ENCODE measurements at places on chromosomes 6 and 20. TPM values are rescaled to one million over a fixed set of nuclear protein-coding genes. Genes with fewer than 3 reads are reported as not detected.

The RGS19 gene
- 11.0 TPM for total RNA-seq

GRCh38 chr6:162636167-162636566 lies 91.4 kb downstream of the PRKN start:
- H3K4me1 ChIP-seq = no peaks in the 10 kb centered on the region
- no peaks in the 10 kb centered on the region for H3K27me3 ChIP-seq
- H3K27ac ChIP-seq = no peak overlapping the region

- H3K27ac ChIP-seq = no peak overlapping the region
- H3K36me3 ChIP-seq = no peaks in the 10 kb centered on the region
- H3K27me3 ChIP-seq = no peaks in the 10 kb centered on the region
- no peak overlapping the region for H3K4me3 ChIP-seq
- H3K4me1 ChIP-seq = peaks cover 42% of the 10 kb centered on the region
Measured at GRCh38 chr20:39108746-39109145, 146.6 kb downstream of the DHX35 start.

DNA sequence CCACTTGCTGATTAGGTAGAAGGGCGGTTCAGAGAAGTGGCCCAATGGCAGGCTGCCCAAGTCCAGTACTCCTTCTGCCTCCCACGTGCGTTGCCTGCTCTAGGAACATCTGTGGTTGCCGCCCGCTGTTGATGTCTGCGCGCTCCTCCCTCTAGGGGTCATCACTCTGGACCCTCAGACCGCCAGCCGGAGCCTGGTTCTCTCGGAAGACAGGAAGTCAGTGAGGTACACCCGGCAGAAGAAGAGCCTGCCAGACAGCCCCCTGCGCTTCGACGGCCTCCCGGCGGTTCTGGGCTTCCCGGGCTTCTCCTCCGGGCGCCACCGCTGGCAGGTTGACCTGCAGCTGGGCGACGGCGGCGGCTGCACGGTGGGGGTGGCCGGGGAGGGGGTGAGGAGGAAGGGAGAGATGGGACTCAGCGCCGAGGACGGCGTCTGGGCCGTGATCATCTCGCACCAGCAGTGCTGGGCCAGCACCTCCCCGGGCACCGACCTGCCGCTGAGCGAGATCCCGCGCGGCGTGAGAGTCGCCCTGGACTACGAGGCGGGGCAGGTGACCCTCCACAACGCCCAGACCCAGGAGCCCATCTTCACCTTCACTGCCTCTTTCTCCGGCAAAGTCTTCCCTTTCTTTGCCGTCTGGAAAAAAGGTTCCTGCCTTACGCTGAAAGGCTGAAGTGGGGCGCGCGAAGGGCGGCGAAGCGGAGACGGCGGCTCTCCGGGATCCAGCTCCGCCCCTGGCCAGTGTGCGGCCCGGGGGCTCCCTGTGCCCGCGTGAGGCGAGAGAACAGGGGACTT lies 8.5 kb downstream of the TRIM15 start:
- H3K27me3 ChIP-seq = peaks cover 100% of the 10 kb centered on the region
- peak overlapping the region; percentile 44 for H3K4me3 ChIP-seq
- no peak overlapping the region for H3K27ac ChIP-seq
- DNase-seq = peak; percentile 79
- no peaks in the 10 kb centered on the region for H3K36me3 ChIP-seq

- DNase-seq = no peak
- no peak overlapping the region for H3K27ac ChIP-seq
- H3K36me3 ChIP-seq = no peaks in the 10 kb centered on the region
- H3K4me3 ChIP-seq = no peak overlapping the region
- no peaks in the 10 kb centered on the region for H3K4me1 ChIP-seq
Measured at GRCh38 chr6:33854572-33855030, 50.8 kb upstream of the MLN start.

DNA sequence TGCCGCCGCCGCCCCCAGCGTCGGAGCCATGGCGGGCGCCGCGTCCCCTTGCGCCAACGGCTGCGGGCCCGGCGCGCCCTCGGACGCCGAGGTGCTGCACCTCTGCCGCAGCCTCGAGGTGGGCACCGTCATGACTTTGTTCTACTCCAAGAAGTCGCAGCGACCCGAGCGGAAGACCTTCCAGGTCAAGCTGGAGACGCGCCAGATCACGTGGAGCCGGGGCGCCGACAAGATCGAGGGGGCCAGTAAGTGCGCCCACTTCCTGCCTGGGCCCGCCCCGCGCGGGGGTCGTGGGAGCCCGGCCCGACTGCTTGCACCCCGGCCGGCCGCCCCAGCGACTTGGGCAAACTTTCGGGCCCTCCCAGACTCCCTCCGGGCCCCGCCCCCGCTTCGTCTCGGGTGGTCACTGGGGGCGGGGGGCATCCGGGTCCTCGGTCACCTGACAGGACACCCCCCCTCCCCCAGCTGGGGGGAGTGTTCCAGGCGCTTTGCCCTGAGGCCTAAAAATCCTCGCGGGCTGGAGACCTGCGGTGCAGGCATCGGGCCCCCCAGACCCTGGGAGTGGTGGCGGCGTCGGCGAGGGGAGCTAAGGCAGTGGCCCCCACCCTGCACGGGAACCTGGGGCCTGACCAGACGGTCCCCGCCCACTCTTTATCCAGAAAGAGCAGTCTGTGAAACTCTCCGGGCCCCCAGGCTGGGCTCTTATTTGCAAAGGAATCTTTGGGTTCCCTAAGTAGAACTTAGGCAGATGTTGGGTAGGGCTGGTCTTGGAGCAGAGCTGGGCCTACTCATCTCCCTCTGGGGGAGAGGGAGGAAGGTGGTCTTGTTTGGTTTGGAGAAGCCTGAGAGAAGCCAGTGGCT lies 501 bp downstream of the PLCG1 start:
- H3K4me3 ChIP-seq = peak overlapping the region; percentile 87
- no peaks in the 10 kb centered on the region for H3K36me3 ChIP-seq
- peak overlapping the region; percentile 97 for H3K27ac ChIP-seq
- peaks cover 11% of the 10 kb centered on the region for H3K27me3 ChIP-seq

DNA sequence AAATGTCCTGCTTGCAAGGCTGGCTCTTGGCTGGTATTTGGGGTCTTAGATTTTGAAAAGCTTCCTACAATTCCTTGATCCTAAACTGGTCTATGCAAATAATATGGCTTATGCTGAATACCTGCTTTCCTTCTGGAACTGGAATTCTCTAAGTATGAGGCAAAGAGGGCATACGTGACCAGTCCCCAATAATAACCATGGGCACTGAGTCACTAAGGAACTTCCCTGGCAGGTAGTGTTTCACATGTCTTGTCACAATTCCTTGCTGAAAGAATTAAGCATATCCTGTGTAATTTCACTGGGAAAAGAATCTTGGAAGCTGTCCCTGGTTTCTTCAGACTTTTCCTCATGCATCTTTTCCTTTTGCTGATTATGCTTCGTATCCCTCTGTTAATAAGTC lies 106.5 kb downstream of the MMS22L start:
- H3K36me3 ChIP-seq = peaks cover 25% of the 10 kb centered on the region
- no peak overlapping the region for H3K4me3 ChIP-seq

DNA sequence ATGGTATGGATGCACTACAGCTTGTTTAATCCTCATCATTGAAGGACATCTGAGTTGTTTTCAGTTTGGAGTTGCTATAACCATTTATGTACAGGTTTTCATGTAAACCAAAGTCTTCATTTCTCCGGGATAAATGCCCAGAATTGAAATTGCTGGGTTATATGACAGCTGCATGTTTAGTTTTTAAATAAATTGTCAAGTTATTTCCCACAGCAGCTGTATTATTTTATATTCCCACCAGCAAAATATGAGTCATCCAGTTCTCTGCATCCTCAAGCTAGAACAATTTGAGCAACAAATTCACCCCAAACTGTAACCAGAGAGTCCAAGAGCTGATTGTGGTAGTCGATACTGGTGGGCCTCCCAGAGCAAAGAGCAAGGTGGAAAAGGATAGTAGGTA lies 161.0 kb upstream of the PRND start:
- H3K36me3 ChIP-seq = no peaks in the 10 kb centered on the region
- H3K4me1 ChIP-seq = no peaks in the 10 kb centered on the region
- no peak overlapping the region for H3K27ac ChIP-seq
- DNase-seq = no peak
- H3K27me3 ChIP-seq = peaks cover 4% of the 10 kb centered on the region

GRCh38 chr6:33173535-33174180 lies 18.6 kb downstream of the COL11A2 start:
- no peaks in the 10 kb centered on the region for H3K4me1 ChIP-seq
- H3K4me3 ChIP-seq = no peak overlapping the region
- no peak for DNase-seq
- no peak overlapping the region for H3K27ac ChIP-seq
- H3K27me3 ChIP-seq = no peaks in the 10 kb centered on the region

GRCh38 chr6:36145495-36145894 lies 15.2 kb downstream of the MAPK13 start:
- H3K27ac ChIP-seq = no peak overlapping the region
- no peak overlapping the region for H3K4me3 ChIP-seq
- H3K27me3 ChIP-seq = no peaks in the 10 kb centered on the region
- DNase-seq = no peak

DNA sequence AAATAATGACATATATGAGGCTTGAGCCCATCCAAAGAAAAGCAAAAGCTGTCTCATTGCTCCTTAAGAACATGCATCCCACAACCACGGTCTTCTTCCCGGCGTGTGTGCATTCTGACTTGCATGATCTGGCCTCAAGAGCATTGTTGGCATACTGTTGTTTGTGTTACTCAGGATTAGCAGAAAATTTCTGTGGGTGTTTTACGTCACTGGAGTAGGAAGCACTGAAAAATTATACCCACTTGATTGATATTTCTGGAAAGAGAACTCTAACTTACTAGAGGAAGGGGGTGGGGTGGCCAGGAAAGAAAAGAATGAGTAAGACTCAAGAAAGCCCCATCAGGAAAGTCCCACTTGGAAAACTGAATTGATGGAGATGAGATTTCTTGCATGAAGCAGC lies 326.2 kb upstream of the PRDM1 start:
- H3K27me3 ChIP-seq = no peaks in the 10 kb centered on the region
- no peak for DNase-seq
- H3K4me3 ChIP-seq = no peak overlapping the region

DNA sequence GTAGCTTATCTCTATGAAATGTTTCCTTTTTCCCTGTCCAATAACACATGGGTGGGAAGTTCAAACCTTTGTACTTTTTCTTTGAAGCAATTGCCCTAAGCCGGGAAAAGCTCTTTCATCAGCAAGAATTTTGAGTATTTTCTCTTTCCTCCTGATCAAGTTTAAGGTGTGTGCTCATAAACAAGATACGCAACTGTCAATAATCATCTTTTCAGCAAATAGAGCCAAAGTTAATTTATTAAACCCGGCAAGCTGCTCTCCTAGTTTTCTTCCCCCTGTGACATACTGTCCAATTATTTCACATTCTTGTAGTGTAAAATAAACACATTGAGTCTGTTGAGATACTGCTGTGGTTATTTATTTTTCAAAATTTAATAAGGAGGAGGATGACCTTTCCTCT lies 194.4 kb downstream of the EDN1 start:
- no peaks in the 10 kb centered on the region for H3K36me3 ChIP-seq
- no peak overlapping the region for H3K4me3 ChIP-seq
- H3K27ac ChIP-seq = no peak overlapping the region
- H3K4me1 ChIP-seq = peaks cover 10% of the 10 kb centered on the region

GRCh38 chr6:15876406-15876805 lies 213.6 kb upstream of the DTNBP1 start:
- H3K27ac ChIP-seq = no peak overlapping the region
- H3K27me3 ChIP-seq = no peaks in the 10 kb centered on the region
- H3K36me3 ChIP-seq = no peaks in the 10 kb centered on the region
- no peaks in the 10 kb centered on the region for H3K4me1 ChIP-seq
- no peak for DNase-seq
- H3K4me3 ChIP-seq = no peak overlapping the region
